ENCODE measurements at places on chromosomes 1 and 21.

DNA sequence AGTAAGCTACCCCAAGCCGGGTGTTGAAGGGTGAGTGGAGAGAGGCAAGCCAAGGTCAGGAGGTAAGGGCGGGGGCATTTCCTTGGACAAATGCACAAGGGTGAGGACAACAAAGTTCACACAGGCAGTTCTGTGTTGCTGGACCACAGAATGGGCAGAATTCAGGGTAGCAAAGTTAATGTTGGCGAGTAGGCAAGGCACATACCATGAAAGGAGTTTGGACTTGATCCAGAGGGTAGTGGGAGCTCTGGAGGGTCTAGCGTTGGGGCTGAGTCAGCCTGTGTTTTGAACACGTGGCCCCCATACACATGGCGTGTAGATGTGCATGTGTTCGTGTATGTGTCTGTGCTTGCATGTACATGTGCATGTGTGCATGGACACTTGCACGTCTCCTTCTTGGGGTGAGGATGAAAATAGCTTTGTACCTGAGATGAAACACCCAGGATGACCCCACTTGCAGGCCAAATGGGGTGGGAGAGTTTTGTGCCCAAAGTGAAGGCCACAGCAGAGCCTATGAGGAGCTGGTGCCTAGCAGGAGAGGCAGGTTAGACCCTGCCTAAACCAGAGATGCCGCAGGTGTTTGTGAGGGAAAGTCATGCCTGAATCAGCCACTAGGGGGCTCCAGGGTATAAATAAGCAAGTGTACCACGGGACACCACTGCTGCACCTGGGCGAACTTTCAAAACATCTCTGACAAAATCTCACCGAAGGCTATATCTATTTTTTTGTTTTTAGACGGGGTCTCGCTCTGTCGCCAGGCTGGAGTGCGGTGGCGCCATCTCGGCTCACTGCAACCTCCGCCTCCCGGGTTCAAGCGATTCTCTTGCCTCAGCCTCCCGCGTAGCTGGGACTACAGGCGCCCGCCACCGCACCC, 21.8 kb downstream of the SLC27A3 start:
- peak; percentile 79 for DNase-seq

DNA sequence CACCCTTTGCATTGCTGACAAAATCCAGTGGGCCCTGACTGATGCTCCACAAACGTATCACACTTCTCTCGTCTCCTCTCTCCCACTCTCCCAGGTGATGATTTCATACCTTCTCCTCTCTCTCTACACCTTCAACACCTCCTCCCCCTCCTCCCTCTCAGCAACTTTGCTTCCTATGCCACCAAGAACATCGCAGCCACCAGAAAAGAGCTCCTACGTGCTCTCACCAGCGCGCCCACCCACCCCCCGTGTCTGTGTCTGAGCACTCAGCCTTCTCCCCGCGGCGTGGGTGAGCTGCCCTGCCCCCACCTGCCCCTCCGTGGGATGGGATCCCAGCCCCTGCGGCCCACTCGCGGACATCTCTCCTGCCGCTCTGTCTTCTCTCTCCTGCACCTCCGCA, 55.1 kb upstream of the COX20 start:
- DNase-seq: no peak

- no peak for DNase-seq
Measured at GRCh38 chr1:79161077-79161476, 154.5 kb upstream of the ADGRL4 start.

DNA sequence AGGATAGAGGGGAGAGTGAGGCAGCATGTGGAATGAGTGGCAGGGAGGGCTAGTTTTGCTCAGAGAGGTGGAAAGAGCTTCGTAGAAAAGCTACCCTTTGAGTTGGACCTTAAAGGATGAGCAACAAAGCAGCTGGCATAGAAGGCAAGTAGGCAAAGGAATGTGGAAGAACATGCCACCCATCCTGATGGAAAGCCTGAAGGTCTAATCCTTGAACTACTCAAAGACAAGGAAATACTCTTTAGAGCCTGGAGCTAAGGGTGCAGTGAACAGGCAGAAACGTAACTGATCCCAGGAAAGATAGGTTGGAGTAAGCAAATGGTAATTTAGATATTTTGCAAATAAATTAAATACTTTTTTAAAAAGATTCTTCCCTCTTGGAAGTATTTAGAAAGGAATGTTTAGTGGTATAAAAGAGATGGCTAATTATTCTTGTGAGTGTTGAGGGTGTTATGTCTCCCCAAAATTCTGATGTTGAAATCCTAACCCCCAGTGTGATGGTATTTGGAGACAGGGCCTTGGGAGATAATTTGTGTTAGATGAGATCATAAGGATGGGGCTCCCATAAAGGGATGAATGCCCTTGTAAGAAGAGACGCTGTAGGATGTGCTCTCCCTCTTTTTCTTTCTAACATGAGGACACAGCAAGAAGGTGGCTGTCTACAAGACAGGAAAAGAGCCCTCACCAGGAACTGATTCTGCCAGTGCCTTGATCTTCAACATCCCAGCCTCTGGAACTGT, 308.1 kb upstream of the RUNX1 start:
- DNase-seq: no peak

- peak; percentile 50 for DNase-seq
Measured at GRCh38 chr21:23963454-23963853, 1643.8 kb downstream of the MRPL39 start.

- DNase-seq: no peak
Measured at GRCh38 chr1:54611621-54612020, 11.7 kb downstream of the FAM151A start.

GRCh38 chr1:183210681-183211080, 24.6 kb downstream of the LAMC2 start:
- DNase-seq: no peak

- peak; percentile 48 for DNase-seq
Measured at GRCh38 chr1:8222789-8223188, 95.1 kb upstream of the SLC45A1 start.

DNA sequence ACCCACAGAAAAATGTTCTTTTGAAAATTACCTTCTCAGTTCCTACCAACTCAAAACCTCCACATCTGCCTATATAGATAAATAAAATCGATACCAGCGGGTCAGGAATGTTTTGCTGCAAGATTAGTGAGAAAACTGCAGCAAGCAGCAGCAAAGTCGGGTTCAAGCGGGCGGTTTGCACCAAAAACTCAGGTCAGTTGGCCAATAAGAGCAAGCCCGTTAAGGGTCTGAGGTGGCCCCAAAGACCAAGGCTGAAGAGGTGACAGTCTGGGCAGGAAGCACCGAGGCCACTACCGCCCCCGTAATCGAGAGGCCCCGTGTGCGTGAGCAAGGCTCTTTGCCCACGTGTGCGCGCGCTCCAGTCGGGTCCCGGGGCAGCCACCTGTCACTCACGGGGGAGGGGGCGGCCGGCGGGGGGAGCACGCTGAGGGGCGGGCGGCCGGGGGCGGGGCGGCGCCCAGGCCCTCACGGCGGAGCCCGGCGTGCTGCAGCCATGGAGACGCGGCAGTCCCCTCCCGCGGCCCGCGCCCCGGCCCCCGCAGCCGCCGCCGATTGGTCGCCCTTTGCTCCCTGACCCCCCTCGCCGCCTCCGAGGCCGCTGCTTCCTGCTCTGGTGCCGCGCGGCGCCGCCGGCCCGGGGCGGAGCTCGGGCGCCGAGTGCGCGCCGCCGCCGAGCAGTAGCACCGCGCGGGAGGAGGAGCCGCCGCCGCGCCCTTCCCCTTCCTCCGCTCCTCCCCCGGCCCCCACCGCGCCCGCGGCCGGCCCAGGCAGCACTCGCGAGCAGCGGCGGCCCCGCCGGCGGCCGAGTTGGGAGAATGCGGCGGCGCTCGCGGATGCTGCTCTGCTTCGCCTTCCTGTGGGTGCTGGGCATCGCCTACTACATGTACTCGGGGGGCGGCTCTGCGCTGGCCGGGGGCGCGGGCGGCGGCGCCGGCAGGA, at the start of gene GALNT2:
GALNT2 (plus strand) TSS at position 773 of the 939 bp plus-strand sequence; CDS start at position 816, 43 bp downstream.
- DNase-seq: peak; percentile 85

DNA sequence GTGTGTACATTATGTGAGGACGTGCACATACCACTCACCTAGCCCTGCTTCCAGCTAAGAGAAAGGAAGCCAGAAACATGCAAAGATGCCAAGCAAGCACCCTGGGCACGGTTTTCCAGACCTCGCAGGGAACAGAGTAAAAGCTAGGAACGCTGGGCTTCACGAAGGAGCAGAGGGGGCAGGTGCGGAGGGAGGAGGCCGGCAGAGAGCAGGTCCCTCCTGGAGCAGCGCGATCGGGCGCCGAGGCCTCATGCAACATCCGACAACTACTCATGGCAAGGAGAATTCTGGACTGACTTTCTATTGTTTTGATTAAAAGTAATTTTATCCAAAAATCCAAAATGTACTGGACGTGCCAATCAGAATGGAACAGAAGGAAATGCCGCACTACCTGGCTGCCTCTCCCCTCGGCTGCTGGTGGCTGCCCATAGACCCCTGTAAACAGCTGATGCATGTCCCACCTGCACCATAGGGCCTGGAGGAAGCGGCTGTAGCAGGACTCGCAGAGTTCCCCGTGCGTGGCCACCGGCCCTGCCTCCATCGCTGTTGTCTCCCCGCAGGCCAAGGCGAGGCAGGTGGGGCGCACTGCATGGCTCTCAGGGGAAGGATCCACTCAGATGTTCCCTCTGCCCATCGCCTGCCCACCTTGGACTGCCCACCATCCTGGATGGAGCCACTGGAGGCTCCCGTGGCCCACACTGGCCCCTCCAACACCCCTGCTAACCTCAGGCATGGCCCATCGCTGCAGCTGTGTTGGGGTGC, 93.5 kb downstream of the WDR4 start:
- DNase-seq: no peak

GRCh38 chr1:206101351-206102045, 15.7 kb downstream of the AVPR1B start:
- DNase-seq: no peak
